ENCODE measurements at places on chromosomes 1 and 21. TPM values are rescaled to one million over a fixed set of nuclear protein-coding genes. Genes with fewer than 3 reads are reported as not detected.

The IRF2BP2 gene
- 98.7 TPM for total RNA-seq

The LCE2B gene
- not detected for total RNA-seq

The PDE9A gene
- 13.4 TPM for total RNA-seq

The OR6K3 gene
- total RNA-seq = not detected

The PYGO2 gene
- 12.7 TPM for total RNA-seq

The PGLYRP3 gene
- not detected for total RNA-seq

The OR2L13 gene
- total RNA-seq = 0.94 TPM

The RIPPLY3 gene
- total RNA-seq = 0.39 TPM

The CR2 gene
- total RNA-seq = 0.20 TPM

The E2F2 gene
- 5.8 TPM for total RNA-seq

The OR2G6 gene
- total RNA-seq = not detected

The OR2L8 gene
- total RNA-seq = 0.44 TPM

The PRAMEF14 gene
- not detected for total RNA-seq

The GPR161 gene
- 17.3 TPM for total RNA-seq

The GIPC2 gene
- 1.2 TPM for total RNA-seq

The MYOG gene
- not detected for total RNA-seq

The FLG gene
- total RNA-seq = not detected

The ILDR2 gene
- total RNA-seq = 27.6 TPM

All from spinal cord (tissue), 10 donors.